GM20000 (cell line): ENCODE measurements at places on chromosomes 6 and 20.
A peak's percentile ranks its signal among the peaks of the same experiment; 100 is the strongest.

- no peak for DNase-seq
Measured at GRCh38 chr20:52978851-52979250, 6.7 kb downstream of the TSHZ2 start.

- no peak for DNase-seq
Measured at GRCh38 chr20:58619077-58619863, 31.8 kb upstream of the STX16 start.

GRCh38 chr20:49661560-49662329 is 51.9 kb downstream of the B4GALT5 start:
- no peak for DNase-seq

GRCh38 chr20:60313191-60313590 is 355.0 kb downstream of the CDH26 start:
- DNase-seq: no peak

DNA sequence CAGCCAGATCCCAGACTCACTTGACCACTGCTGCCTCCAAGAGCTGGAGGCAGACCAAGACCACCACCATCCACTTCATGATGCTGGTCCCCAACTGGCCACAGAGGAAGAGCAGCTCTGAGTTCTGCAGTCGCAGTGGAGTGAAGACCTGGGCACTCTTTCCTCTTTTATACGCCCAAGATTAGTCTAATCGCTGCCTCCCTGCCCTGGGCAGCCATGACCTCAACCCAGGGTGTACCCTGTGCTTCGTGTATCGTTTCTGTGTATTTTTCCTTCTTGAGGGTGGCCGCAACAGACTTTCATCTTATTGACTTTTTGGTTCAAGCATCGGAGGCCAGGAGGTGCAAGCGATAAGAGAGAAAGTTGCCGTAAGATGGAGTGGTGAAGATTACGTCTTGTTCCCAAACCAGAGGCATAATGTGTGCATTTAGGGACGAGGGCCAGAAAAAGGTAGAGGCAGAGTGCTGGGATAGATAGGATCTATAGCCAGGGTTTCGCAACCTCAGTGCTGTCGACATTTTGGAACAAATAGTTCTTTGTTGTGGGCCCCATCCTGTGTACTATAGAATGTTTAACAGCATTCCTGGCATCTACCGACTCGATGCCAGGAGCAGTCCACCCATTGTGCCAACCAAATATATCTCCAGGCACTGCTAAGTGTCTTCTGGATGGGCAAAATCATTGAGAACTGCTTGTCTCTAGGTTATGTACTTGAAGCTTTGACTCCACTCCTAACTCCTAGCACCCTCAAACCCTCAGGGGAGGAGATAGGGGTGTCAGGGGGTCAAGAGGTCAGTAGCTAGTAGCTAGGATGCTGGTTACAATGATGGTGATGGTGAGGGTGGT is at the start of gene PGC:
Gene PGC (minus strand): TSS at position 142 of the 846 bp plus-strand sequence. CDS start 63 bp downstream, at position 79.
- no peak for DNase-seq

- no peak for DNase-seq
Measured at GRCh38 chr6:139367810-139368351, 6.6 kb downstream of the CITED2 start.

DNA sequence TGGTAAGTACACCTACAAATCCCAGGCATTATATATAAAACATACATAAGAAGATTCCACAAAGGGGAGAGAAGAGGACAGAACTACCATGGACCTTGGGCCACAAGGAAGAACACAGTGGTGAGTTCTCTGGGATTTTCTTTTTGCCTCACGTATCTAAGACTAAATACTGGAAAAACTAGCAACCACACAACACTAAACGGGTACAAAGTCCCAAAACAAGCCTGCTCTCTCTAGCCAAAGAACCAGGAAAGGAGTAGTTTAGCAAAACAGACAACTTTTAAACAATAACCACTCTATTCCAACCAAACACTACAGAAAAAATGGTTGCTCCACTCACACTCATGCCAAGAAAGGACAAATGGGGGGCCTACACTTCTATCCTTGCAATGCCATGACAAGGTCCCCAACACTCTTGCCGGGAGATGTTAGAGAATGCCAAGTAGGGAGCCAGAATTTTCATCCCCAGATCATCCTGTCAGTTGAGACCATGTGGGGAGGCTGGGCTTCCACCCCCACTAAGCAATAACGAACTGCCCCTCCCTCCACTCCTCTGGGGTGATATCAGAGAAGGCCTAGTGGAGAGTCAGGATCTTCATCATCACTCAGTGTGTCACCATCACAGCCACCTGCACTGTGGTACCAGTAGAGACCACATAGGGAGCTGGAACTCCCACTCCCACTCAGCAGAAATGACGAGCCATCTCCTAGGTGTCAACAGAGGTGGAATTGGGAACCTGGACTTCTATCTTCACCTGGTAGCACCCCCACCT is 123.5 kb downstream of the DST start:
- no peak for DNase-seq

DNA sequence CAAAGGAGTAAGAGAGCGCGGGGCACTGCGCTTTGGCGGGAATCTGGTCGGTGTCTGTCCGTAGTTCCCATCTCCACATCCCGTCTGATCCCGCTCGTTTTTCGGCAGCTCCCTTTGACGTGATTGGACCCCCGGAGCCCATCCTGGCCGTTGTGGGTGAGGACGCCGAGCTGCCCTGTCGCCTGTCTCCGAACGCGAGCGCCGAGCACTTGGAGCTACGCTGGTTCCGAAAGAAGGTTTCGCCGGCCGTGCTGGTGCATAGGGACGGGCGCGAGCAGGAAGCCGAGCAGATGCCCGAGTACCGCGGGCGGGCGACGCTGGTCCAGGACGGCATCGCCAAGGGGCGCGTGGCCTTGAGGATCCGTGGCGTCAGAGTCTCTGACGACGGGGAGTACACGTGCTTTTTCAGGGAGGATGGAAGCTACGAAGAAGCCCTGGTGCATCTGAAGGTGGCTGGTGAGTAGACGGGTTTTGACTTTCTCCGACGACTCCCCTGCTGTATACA is 1.4 kb downstream of the BTN1A1 start:
- no peak for DNase-seq

GRCh38 chr6:76593668-76594067 is 521.2 kb upstream of the IMPG1 start:
- DNase-seq: no peak

DNA sequence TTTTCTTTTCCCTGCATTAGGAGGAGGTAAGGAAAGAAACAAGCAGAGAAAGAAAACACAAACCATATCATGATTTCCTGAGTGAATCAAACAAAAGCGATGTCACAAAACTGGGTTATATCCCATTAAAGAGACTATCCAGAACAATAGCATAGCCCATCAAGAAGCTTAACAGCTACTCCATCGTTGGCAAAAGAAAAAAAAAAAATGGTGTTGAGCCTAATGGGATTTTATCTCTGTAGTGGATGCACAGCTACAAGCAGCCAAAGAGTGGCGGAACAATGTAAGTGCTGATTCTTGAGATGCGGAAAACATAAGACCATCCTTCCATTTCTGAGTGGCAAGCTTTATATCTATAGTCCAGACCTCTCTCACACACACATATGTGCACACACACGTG is 106.2 kb upstream of the NRSN1 start:
- DNase-seq: no peak

DNA sequence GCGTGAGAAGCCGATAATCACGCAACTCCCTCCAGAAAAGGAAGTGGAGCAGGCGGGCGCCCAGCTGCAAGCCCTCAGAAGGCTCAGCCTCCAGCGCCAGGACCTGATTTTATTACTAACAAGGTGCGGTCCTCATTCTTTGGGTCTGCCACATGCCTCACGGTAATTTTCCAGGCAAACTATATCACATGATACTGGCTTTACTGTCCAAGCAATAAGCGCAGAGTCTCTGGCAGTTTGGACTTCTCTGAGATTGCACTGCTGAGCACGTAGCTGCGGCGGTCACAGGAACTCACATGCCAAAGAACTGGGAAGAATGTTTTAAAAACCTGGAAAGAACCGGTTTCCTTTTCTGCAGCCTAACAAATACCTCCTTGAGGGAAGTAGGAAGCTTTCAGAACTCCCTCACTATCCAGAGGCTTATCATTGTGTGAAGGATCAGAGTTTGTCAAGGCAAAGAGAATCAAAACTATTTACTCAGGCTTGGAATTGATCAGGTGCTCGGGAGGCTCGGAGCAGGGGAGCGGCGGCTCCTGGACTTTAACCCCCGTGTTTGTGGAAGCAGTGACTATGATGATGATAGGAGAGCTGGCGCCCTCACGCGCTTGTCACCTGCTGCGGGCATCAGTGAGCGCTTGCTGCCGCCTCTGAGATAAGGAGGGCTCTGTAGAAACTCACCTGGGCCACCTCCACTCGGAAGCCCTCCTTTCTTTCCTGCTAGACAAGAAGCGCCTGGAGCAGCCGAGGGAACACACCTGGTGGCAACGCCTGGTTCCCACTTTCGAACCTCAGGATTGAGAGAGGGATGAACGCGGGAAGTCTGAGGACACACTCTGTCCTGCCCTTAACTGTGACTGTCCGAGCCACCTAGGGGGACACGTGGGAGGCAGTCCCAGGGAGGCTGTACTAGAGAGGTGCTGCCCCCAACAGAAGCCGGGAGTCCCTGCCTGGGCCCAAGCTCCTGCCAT is 27.2 kb upstream of the SYNJ2 start:
- DNase-seq: no peak

- DNase-seq: no peak
Measured at GRCh38 chr20:62097881-62098407, 24.3 kb upstream of the LSM14B start.

DNA sequence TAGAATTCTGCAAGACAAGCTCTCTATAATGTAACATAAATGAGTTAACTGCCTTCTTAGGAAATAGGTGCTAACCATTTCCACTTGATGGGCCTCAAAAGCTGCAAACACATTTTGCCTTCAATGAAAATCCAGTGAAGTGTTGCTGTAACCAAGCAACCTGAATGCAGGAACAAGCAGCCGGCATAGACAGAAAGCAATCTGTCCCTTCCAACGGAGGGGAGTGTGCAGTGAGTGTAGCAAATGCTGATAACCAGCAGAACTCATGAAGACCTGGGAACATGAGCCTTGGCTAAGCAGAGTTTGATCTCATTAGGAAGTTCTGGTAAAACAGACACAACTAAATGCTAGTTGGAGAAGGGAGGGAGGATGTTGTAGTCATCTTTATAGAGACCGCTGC is 697.8 kb downstream of the KIF16B start:
- no peak for DNase-seq

GRCh38 chr6:21332077-21332476 is 261.5 kb upstream of the SOX4 start:
- DNase-seq: no peak

GRCh38 chr20:58569241-58570125 is 54.3 kb upstream of the APCDD1L start:
- no peak for DNase-seq

DNA sequence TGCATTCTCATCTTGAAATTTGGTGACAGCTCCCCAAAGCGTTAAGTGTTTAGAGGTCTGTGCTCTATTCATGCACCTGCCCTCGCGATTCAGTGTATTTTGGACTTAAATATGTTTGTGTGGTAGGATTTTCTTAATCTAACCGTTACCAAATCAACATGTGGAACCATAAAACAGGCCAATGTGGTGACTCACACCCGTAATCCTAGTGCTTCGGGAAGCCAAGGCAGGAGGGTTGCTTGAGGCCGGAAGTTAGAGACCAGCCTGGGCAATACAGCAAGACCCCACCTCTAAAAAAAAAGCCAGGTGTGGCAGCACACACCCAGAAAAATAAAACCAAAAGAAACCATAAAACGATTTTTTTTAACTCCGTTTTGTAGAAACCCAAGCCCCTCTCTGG is 31.5 kb downstream of the PYGB start:
- DNase-seq: no peak

DNA sequence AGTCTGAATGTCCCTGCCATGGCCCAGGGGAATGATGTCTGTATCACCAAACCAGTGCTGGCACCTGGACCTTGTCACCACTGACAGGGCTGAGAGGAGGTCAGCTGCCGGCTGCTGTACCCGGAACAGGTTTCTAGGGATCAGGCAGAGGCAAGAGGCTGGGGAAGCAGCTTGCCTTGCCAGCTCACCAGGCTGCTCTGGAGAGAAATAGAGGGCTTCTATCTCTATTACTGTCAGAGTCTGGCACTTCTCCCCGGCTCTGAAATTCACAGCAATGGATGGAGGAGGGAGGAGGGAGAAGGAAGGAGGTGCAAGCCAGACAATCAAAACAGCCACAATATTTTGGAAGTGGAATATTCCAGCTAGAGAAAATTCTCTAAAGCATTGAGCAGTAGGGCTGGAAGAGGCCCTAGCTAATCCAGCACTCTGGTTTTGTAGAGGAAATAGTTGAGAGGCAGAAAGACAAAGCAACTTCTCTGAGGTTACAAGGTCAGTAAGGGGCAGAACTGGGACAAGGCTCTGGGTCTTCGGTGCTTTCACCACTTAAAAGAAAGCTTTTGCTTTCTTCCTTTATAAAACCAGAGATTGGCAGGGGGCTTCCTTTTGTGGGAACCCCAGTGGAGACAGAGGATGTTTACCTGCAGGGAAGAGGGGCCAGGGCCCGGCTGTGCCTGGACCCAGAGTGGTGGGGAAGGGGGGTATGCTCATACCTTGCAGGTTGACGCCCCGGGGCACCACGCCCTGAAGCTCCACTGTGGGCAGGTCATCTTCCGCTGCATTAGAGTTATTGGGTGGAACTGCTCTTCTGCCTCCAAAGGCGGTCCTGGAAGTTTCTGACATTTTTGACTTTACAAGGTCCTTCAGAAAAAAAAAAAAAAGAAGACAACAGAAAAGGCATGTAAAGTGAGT is 2.4 kb downstream of the F13A1 start:
- no peak for DNase-seq

- DNase-seq: no peak
Measured at GRCh38 chr6:127992144-127992543, 91.3 kb upstream of the THEMIS start.

DNA sequence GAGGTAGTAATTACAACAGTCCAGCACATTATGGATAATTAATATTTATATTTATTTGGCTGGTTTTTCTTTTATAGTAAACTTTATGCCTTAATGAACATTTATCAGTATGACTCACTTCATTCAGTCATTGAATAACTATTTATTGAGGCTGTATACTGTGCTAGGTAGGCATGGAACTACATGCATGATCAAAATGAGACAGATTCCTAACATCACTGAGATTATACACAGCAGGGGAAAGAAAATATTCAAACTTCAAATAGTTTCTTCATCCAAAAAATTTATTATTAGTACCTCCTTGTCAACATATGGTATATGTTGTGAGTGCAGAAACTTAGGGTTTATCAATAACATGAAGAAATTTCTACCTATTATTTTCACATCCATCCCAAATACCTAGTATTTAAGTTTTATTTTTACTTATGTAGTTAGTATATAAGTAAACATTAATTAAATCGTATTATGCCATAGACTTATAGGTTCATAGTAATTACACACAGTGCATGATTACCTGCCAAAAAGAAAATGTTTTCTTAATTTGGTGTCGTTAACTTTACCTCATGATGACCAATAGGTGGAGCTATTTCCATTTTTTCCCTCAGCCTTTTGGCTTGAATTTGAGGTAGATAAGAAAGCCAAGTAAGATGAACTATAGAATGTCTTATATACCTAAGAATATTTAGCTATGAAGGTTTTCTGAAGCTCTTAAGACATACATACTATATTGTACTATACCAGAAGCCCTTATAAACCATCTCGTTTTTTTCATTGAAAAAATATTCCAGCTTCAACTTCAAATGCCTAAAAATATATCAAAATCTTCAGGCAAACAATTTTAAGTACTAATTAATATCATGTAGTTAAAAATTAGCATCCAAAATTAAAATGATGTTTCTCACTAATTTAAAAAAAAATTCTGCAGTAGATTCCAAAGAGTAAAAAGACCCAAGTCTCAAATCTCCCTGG is 12.5 kb upstream of the TMEM30A start:
- peak; percentile 36 for DNase-seq
